ENCODE measurements at places on chromosomes 7 and 10. TPM values are rescaled to one million over a fixed set of nuclear protein-coding genes. Genes with fewer than 3 reads are reported as not detected.

DNA sequence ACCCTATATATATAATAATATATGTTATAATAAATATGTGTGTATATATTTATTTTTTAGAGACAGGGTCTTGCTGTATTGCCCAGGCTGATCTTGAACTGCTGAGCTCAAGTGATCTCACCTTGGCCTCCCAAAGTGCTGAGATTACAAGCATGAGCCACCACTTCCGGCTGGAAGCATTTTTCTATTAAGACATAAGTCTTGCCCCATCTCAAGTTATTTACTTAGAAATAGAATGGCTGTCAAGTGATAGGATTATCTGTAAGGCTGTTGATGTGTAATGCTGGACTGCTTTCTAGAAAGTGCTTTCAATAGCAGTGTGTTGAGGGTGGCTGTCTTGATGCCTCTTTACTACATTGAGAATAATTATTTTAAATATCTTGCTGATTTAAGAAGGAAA, 65.2 kb downstream of the ZMYND11 start:
- no peak for DNase-seq

GRCh38 chr10:123134343-123134914, 1.3 kb upstream of the HMX3 start:
- DNase-seq: no peak

- no peak for DNase-seq
These were observed 49.0 kb upstream of the PODXL start for GRCh38 chr7:131605280-131605878.

DNA sequence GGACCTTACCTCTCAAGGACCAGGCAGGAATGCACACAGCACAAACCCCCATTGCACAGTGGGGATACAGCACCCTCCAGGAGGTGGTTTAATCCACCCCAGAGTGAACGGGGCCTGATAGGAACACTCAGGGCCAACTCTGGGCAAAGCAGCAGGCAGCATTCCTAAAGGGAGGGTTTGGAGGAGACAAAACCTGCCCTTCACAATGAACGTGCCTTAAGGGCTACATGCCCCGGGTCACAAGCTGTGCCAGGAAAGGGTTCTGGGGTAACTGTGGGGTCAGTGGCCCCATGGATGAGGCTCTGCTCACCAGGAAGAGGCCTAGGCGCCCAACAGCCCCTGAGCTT, 1.1 kb downstream of the GPRIN2 start:
- no peak for DNase-seq

Gene GRID2IP
- 0.30 TPM for total RNA-seq

Measured in skin of body (tissue), 3 donors.